NCI-H524 treated with DMSO at 0.1 percent for 48 hours (cell line): ENCODE measurements at places on chromosomes 4 and X.

- DNase-seq: no peak
Observed at GRCh38 chrX:129653971-129654651, 645 bp downstream of the APLN start.

- no peak for DNase-seq
Observed at GRCh38 chr4:72375073-72375736, 193.8 kb downstream of the ADAMTS3 start.

- no peak for DNase-seq
Observed at GRCh38 chr4:24603343-24603742, 19.0 kb upstream of the DHX15 start.

GRCh38 chr4:73617256-73617655, 3.0 kb downstream of the RASSF6 start:
- no peak for DNase-seq

GRCh38 chr4:82469791-82470345, 39.5 kb downstream of the ENOPH1 start:
- no peak for DNase-seq

DNA sequence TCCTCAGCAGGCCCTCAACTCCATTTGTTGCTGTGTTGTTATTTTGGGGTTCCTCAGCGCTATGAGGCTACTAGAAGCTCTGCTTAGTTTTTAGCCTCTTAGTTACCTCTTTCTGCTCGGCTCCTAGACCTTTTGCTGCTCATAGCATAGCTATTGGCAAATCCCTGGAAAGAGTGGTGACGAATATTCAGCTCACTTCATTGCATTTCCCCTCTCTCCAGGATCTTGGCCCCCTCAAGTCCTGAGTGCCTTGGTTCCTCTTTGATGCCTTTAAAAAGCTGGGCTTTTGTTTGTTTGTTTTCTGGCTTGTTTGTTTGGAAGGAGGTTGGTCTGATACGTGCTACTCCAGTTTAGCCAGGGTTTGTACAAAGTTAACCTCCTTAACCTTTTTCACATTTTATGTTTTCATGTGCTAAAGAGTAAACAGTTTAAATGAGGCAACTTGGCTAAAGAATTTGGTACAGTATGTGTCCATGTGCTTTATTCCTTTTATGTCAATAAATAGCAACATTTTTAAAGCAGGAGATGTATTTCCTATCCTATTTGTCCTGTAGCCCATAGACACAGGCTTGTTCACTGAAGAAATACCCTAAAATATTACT, 31.5 kb downstream of the SMAD1 start:
- DNase-seq: no peak

DNA sequence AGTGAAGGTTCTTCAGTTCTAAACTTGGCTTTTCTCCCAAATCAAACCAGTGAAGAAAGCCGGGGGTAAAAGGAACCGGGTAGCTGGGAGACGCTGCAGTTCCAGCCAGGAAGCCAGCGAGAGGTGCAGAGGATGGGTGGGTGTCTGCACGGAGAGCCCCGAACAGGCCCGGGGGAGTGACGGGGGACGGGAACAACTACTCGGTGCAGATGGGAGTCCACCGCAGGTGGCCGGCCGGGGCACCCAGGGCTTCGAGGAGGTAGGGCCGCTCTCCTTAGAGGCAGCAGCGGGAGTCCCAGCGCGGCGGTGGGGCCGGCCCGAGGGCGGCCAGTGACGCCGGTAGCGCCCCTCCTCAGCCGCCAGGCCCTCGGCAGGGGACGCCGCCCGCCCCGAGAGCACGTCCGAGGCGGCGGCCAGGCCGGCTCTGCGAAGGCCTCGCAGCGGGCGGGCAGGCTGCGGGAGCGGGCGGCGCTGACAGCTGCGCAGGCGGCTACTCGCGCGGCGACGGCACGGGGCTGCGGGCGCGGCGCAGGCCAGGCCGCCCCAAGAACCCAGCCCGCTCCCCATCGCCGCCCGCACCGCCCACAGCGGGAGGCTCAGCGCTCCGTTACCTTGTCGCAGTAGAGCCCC, 449 bp downstream of the FBXL5 start:
- DNase-seq: no peak

DNA sequence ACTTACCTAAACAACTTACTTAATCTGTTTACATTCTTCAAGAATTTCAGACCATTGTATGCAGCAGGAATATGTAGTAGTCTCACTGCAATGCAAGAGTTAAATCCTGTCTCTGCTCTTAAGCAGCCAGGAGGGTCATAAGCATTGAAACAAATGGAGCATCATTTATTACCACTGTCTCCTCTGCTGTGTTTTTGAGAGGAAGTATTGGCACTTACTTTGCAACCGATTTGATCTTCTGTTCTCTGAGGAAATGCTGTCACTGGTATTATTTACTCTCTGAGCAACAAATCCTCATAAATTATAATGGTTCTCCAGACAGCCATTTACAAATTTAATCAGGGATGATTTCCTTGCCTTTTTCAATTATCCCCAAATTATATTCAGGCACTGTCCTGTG, 1367.1 kb downstream of the STIM2 start:
- DNase-seq: peak; percentile 25

GRCh38 chr4:183097231-183098018, 1.6 kb upstream of the WWC2 start:
- no peak for DNase-seq

- no peak for DNase-seq
Observed at GRCh38 chr4:171817026-171817425, 3.8 kb downstream of the GALNTL6 start.

GRCh38 chr4:147626903-147627302, 9.7 kb downstream of the TMEM184C start:
- no peak for DNase-seq

GRCh38 chr4:139557556-139558110, 1.6 kb upstream of the SETD7 start:
- DNase-seq: peak; percentile 18
